ENCODE measurements at places on chromosomes 5 and 9.

- no peak for DNase-seq
Measured at GRCh38 chr5:128667152-128667551, 129.1 kb upstream of the FBN2 start.

DNA sequence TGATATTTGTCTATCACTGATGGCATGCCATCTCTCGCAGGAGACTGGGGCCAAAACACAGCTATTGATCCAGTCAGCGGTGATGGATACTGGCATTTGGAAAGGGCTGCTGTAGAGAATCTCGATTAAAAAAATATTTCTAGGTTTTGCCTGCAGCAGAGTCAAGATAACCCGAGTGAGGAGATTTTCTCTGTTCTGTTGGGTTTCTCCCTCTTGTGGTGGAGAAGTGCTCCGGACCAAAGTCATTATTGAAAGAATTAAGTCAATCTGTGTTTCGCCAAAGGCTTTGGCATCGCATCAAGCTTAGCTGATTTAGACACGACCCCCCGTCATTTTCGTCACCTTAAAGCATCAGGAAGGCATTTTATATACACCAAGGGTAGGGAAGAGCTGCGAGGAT, 97.1 kb upstream of the IRX2 start:
- no peak for DNase-seq

DNA sequence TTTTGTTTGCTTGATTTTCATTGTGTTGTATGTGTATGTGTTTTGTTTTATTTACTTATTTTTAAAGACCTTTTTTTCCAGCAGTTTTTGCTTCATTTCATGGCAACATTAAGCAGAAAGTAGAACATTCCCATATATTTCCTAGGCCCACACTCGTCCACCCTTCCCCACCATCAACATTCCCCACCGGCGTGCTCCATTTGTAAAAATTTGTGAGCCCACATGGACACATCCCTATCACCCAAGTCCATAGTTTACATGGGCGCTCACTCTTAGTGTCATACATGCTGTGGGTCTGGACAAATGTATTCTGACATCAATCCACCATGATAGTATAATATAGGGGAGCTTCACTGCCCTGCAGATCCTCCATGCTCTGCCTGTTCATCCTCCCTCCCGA, 133.8 kb downstream of the ADAMTS16 start:
- DNase-seq, result no peak

GRCh38 chr5:7759257-7759871, 91.6 kb downstream of the CFAP90 start:
- DNase-seq, result no peak

DNA sequence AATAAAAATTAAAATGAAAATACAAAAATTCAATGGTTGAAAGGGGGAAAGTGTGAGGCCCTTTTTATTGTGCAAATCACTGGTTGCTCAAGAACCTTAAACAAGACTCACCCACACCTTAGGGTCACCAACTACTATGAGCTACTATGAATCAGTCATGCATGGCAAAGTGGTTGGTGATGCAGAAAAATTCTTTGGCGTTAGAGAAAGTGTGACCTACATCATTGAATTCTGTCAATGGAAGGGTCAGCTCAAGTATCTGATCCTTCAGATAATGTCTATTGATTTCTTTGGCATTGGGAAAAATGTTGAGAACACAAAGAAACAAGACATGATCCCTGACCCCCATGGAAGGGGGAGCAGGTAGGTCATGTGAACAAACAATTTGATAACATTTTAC, 149.7 kb upstream of the ADCY2 start:
- DNase-seq, result no peak

- no peak for DNase-seq
Measured at GRCh38 chr5:26981750-26982149, 56.6 kb downstream of the CDH9 start.

GRCh38 chr5:150644514-150644913, 4.1 kb downstream of the SYNPO start:
- peak; percentile 10 for DNase-seq

- no peak for DNase-seq
Measured at GRCh38 chr5:73678807-73679206, 52.8 kb downstream of the ARHGEF28 start.

- DNase-seq, result no peak
Measured at GRCh38 chr5:113070901-113071300, 94.3 kb downstream of the DCP2 start.

DNA sequence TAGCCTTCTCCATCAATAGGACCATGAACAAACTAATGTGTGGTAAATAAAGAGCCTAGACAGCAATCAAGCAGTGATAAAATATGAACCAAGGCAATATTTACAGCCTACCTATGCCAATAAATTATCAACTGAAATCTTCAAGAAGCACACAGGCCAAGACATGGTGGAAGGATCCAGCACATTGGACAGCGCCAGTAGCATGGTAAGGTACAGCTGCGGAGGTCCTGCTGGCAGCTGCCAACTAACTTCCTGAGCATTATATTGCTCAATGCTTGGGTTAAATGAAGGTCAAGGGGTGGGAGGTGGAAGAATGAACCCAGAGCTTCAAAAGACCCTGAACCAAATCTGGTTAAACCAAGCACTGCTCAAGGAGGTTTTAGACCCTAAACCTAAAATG, 16.5 kb upstream of the SPDL1 start:
- no peak for DNase-seq

DNA sequence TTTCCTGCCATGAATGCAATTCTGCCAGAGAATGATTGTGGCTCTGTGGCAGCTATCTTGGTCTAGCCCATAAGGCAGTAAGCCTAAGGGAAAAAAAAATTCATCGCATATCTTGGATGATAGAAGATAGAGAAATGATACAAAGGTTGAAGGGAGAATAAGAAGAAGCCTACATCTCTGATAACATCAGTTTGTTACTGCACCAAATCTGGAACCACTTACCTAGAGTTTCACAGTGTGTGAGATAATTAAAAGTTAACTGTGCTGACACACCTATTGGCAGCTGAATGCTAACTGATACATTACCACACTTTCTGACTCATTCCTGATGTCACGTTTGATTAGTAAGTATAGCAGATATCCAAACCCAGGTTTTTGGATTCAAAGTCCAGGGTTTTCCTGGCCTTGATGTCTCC, 91.6 kb upstream of the TAF11L2 start:
- DNase-seq, result no peak

GRCh38 chr9:135478829-135479468, 633 bp upstream of the PPP1R26 start:
- DNase-seq, result no peak

Data from COR-L47 (cell line).